ENCODE measurements at places on chromosomes 1 and 21.

- DNase-seq, result no peak
These were observed 1.8 kb upstream of the GJA4 start for GRCh38 chr1:34790985-34791384.

DNA sequence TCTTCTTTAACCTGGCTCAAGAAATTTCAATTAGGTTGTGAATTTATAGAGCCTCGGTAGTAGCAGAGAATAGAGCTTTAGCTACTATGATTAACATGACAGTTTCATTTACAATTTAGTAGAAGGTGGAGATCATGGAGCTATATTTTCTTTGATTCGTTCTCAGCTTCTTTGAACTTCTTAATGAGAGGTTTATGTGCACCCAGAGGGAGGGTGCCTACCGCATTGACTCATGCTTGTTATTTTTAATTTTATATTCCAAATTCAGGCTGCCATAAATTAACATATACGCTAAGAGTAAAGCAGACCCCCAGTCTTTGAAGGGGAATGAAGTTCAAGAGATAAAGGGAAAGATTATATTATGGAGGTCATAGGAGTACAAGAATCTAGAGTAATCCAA is 24.4 kb downstream of the SYT14 start:
- no peak for DNase-seq

- DNase-seq, result no peak
These were observed 1041.8 kb downstream of the PLA2G4A start for GRCh38 chr1:187870552-187870951.

DNA sequence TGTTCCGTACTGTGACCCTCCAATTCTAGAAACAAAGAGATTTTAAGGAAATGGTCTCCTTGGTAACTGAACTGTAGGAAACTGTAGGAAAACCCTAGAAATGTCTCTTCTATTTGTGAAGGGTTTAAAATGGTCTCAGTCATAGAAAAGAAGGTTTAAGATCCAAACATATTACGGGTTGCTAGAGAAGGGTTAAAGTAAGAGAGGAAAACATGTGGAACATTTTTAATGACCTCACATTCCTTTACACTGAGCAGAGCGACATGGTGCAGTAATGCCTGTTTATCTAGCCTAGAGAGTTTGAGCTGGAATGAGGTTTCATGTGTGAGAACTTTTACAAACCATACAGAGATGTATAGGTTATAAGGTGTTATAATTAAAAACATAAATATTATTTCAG is 36.9 kb upstream of the C1orf105 start:
- DNase-seq, result no peak

GRCh38 chr1:41447995-41448770 is 36.3 kb downstream of the EDN2 start:
- DNase-seq, result no peak

GRCh38 chr21:29078869-29079767 is 5.7 kb upstream of the CCT8 start:
- DNase-seq, result peak; percentile 37

DNA sequence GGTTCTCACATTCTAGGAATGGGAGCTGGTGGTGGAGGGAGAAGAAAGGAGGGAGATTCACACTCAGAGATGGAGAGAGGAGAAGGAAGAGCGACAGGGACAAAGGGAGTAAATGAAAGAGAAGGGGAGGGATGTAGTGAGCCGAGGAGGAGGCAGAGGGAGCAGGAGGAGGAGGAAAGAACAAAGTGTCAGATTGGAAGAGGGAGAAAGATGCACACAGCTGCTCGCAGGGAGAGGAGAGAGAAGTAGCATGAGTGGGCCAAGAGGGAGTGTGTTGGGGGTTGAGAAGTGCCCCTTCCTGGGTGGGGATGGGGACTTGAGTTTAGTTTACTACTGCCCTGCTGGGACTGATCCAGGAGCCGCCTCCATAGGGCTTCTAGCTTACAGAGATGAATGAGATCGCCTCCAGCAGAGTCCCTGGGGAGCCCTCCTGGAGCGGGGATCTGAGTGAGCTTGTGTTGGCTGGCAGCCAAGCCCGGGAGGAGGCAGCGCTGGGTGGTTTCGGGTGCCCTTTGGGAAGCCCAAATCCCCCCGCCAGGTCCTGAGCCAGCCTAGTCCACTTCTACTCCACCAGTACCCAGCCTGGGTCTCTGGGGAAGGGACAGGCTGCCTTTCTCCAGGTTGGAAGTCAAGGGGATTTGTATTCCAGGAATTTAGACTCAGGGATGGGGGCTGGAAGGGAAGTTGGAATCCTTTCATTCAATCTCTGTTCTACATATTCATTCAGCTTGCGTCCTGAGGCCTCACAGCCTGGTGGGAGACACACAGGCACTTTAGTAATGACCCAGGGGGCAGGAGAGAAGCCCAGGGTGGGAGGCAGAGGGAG is 20.9 kb downstream of the PTPRU start:
- DNase-seq, result no peak

DNA sequence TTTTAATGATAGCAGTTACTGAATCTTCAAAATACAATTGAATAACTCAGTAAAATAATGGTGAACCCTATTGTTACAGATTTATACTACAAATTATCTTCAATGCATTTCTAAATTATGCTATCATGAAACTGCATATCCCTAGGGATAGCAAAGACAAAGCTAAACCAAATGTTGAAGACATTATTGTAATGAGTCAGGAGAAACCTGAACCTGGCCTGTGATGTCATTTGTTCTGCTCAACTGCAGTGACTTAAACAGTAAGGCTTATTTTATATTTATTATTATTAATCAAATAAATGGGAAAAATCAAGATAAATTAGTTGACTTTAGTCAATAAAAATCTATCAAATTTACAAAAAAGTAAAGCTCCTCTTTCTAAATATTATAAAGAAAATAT is 100.3 kb downstream of the UCHL5 start:
- DNase-seq, result no peak

DNA sequence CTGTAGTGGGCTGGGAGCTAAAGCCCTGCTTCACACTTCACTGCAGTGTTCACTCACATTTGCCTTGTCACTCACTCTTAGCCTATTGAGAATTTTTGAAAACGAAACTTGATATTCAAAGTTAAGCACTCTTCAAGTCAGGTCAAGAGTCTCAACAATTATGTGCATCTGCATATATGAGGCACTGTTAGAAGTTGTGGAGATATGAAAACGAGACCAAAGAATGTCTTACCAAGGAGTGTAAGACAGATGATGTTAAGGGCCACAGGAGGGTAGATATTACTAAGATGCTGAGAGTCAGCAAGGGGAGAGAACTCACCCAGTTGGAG is 64.7 kb upstream of the GJA8 start:
- DNase-seq, result no peak

DNA sequence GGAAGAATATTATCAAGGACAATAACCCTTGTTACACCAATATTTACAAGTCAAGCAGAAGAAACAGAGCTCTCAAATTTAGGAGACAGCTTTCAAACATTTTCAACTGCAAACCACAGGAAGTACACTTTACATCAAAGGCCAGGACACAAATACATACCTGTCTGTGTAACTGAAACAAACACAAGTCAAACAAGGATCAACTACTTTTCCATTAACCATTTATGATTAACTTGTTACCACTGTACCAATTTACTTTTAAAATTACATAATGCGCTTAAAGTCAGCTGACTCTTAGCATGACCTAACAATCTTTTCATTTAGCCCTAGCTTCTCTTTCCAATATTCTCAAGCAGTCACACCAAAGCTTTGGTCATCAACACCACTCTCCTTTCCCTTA is 43.5 kb downstream of the TRIM33 start:
- no peak for DNase-seq

GRCh38 chr1:54338464-54338863 is 67.7 kb downstream of the SSBP3 start:
- no peak for DNase-seq
